ENCODE measurements at places on chromosomes 4 and X. TPM values are rescaled to one million over a fixed set of nuclear protein-coding genes. Genes with fewer than 3 reads are reported as not detected.

The CFAP47 gene
- not detected for polyA plus RNA-seq

The GAGE12J gene
- not detected for polyA plus RNA-seq

The P2RY8 gene
- 1.0 TPM for polyA plus RNA-seq

The MTM1 gene
- polyA plus RNA-seq: 8.4 TPM

The DIPK2B gene
- 0.15 TPM for polyA plus RNA-seq

The CT55 gene
- polyA plus RNA-seq: not detected

The SFRP2 gene
- 0.92 TPM for polyA plus RNA-seq

The HADH gene
- polyA plus RNA-seq: 45.4 TPM

The RTL9 gene
- not detected for polyA plus RNA-seq

The NDP gene
- 2.4 TPM for polyA plus RNA-seq

The SPIN2A gene
- not detected for polyA plus RNA-seq

The AKAP14 gene
- not detected for polyA plus RNA-seq

The CLNK gene
- polyA plus RNA-seq: not detected

The F8A3 gene
- polyA plus RNA-seq: not detected

The RPL39 gene
- 9,358 TPM for polyA plus RNA-seq

The L1CAM gene
- not detected for polyA plus RNA-seq

The PAK3 gene
- polyA plus RNA-seq: 0.50 TPM

The ARX gene
- polyA plus RNA-seq: not detected

The GUCY1A1 gene
- 20.2 TPM for polyA plus RNA-seq

The PDLIM3 gene
- polyA plus RNA-seq: 481 TPM

The ANK2 gene
- 8.7 TPM for polyA plus RNA-seq

The SMIM43 gene
- polyA plus RNA-seq: not detected

The WDR1 gene
- polyA plus RNA-seq: 207 TPM

The ADH1A gene
- polyA plus RNA-seq: 1.6 TPM

The PITX2 gene
- not detected for polyA plus RNA-seq

Data from aorta (tissue), 5 donors.